ENCODE measurements at places on chromosomes 5 and 9. TPM values are rescaled to one million over a fixed set of nuclear protein-coding genes. Genes with fewer than 3 reads are reported as not detected.

AP3S1 gene
- total RNA-seq = 56.7 TPM

DNA sequence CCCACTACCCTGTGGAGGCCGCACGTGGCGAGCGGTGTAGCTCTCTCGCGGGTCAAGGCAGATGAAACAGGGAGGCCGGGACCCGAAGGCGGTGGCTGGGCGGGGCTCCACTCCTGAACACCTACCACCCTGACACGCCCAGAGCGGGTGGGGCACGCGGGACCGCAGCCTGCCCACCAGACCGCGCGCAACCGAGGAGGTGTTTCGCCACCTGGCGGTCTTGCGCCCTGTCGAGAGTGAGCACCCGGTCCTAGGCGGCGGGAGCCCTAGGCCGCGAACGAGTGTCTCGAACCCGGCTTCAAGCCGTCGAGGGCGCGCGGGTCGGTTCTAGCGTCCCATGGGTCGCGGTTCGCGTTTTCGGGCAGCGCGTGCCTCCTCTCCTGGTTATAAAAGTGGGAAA, 2.2 kb upstream of the EXOSC3 start:
- peak; percentile 39 for DNase-seq

POU4F3 gene
- not detected for total RNA-seq

DNA sequence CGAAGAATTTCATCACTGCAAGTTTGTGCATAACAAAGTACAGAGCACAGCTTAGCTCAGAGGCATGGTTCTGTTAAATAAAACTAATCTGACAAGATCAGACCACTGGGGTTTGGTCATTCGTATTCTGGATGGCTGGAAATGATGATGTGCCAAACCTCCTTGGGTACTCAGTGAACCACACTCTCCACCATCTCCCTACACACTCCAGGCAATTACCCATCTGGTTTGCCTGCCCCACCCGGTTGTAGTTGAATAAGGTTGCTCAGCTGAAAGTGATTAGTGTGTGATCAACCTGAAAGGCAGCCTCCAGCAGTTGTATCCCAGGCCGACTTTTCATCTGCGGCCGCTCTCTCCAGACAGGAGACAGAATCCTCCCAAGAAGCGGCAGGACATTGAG, 371.4 kb downstream of the TLE1 start:
- DNase-seq = no peak

LCN12 gene
- 6.5 TPM for total RNA-seq

SLC27A6 gene
- 0.67 TPM for total RNA-seq

Data from colonic mucosa (tissue), 4 donors.